ENCODE measurements at places on chromosomes 12 and 14.

GRCh38 chr14:46279327-46279726 is 372.3 kb downstream of the RPL10L start:
- no peak for DNase-seq

- DNase-seq = no peak
Measured at GRCh38 chr14:88533064-88533602, 21.7 kb downstream of the PTPN21 start.

GRCh38 chr12:53324113-53324778 is 2.8 kb upstream of the AAAS start:
- no peak for DNase-seq

DNA sequence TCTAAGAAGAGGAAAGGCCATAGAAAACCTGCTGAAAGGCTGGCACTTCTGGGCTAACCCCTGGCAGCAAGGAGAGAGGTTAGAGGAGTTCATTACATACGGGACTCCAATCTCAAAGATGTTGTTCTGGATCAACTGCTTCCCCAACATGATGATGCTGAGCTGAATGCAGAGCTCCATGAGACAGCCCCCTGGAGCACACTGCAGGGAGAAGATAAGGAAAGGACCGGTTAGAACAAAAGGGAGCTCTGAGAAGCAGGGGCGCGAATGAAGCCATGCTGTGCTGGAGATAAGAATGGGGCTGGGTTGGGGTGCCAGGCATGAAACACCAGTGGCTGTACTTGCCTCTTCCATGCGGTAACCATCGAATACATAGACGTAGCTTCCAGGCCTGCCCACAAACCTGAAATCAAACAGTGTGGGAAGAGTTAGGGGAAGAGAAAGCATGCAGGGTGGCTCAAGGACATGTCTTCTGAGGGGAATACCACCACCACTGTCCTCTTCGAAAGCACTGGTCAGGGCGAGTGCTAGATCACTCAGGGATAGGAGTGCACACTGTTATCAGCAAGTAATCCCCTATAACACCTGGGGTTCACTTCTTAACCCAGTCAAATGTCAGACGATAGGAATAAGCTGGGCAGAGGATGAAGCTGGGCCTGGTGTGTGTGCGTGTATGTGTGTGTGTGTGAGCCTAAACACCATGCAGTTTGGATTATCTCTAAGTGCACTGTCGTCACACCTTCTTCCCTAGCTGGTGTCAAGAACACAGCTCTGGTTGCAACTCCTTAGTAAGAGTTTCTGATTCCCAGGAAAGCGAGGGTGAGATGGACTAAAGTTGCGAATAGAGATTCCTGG is 180.9 kb downstream of the NTF3 start:
- no peak for DNase-seq

DNA sequence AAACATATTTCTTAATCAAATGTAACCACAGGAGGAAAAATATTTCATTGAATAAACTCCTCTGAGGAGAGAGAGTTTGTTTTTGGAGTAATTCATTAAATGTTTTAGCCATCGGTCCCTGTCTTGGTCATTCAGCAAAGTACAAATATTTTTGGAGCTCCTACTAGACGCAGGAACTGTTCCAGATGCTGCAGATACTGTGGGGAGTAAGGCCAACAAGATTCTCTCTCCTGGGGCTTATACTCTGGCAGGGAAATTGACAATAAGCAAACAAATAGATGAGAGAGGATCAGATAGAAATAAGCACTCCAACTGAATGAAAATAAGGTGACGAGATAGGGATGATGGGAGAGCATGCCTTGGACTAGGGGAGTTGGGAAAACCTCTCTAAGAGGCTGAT is 264.1 kb downstream of the TTC8 start:
- DNase-seq = no peak

DNA sequence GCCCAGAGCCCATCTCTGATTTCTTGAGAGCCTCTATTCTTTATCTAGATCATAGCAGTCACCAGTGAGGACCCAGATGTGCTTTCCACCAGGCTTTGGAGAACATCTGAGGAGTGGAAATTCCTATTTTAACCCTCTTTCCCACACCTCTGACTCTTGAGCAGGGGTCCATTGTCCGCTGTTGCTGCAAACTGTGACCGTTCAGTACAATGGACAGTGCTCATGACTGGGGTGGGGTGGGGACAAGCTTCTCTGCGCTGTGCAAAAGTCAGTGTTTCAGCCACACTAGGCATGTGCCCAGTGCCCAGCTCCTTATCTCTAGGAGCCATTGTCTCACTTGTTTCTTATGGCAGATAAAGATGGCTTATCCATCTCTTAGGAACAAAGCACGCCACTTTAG is 16.9 kb upstream of the KRT7 start:
- no peak for DNase-seq

- no peak for DNase-seq
Measured at GRCh38 chr12:11756523-11756922, 107.0 kb downstream of the ETV6 start.

- DNase-seq = peak; percentile 94
Measured at GRCh38 chr14:103562429-103563225, at the start of the genes BAG5 and COA8. Gene BAG5, minus strand, starts transcription at chr14:103562657. Its CDS starts 1,493 bp downstream, at chr14:103561164. Gene COA8, plus strand, starts transcription at chr14:103562960. Its CDS starts 42 bp downstream, at chr14:103563002.

DNA sequence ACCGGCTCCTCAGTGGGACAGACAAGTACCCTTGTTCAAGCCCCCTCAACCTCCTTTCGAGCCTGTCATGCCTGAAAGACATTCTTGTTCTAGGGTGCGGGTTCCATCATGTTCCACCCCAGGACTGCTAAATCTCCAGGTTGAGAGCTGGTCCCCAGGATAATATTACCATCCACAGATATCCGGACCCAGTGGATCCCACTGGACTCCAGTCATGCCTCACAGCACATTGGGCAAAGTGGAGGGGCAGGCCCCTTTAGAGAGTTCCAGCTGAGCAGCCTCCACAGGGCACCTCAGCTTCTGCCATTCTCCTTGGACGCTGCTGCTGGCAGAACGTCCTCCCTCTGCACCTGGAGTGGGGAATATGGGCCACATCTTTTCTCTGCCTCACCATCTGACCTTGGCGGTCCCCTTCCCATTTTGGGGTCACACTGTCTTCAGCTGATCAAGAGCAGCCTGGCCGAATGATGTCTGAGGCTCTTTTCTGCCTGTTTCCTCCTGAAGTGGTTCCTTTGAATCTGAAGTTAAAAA is 137.4 kb downstream of the BCL11B start:
- DNase-seq = no peak

GRCh38 chr12:122820838-122821271 is 14.4 kb upstream of the HIP1R start:
- no peak for DNase-seq

DNA sequence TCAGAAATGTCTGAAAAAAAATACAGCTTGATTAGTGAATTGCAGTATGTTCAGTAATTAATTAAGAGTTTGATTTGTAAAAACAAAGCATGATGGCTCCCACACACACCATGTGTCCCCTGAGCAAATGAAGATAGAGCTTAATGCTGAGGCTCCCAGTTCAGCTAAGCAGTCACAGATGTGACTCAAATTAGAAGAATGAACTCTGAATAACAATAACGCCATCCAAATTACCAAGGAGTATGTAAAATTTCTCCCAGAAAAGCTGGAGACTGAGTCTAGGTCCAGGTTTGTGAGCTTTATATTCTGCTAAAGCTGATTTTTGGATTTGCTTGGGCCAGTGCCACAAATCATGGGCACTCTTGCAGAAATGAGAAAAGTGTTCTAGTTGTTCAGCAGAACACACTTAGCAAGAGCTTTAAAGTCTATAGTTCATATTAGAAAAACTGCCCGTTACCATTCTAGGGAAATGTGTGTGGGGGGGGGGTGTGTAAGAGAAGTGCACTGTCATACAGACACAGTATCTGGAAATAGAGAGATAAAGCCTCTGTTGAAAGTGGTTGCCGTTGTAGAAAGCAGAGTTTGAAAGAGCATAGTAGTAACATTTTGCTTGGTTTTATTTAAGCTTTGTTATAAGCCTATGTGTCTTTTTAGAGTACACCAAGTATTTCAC is 253.1 kb downstream of the BCAT1 start:
- DNase-seq = no peak

GRCh38 chr14:94464290-94464689 is 11.7 kb upstream of the SERPINA11 start:
- no peak for DNase-seq

DNA sequence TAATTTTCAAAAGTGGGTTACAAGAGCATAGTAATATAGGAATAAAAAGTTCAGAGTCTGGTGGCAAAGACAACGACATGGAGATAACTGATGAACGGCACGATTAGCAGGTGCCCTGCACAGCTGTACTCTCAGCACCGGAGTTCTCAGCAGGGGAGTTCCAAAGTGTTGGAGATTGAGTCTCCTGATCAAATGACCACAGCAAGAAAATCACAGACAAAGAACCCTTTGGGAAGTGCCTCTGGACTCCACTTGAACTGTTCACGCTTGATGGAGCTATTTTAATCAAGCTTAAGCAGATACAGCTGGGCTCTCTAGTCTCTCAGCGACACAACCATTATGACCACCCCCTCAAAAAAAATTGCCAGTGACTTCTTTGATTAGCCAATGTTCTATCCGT is 153.1 kb downstream of the ALG10B start:
- DNase-seq = no peak

DNA sequence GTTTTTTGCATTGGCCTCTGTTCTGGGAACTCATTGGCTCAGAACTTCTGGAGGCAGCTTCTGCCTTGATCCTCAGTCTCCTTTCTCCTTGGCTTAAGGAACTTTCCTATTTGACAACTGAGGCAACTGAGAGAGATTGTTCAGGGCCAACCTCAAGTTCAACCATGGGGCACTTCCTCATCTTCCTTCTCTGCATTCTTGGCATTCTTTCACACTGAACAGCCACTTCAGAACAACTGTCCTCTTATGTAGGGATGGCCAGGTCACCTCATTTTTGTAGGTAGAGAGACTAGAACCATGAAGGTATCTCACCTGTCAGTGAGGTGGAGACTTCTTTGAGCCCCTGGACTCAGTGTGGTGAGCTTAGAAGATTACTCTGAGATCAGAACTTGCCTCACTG is 63.0 kb upstream of the NRXN3 start:
- DNase-seq = no peak
